ENCODE measurements at places on chromosomes 11 and 22.

DNA sequence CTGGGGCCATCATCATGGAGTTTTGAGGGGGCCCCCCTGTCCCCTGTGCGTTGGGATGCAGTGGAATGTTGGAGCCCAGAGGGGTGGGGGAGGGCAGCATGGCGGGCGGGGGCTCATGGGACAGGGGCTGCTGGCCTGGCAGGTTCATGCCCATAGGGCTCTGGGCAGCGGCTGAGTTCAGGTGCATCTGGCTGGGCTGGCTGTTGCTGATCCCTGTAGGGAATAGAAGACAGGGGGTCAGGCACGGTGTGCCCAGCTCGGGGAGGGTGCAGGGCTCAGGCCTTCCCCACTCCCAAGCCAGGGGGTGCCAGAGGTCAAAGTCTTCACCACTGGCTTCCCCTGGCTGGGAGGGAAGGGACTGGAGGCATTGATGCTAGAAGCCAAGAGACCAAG is 15.6 kb downstream of the CXCR5 start:
- no peak for DNase-seq

GRCh38 chr22:23305922-23306374 is 125.6 kb downstream of the BCR start:
- DNase-seq, result peak; percentile 5

DNA sequence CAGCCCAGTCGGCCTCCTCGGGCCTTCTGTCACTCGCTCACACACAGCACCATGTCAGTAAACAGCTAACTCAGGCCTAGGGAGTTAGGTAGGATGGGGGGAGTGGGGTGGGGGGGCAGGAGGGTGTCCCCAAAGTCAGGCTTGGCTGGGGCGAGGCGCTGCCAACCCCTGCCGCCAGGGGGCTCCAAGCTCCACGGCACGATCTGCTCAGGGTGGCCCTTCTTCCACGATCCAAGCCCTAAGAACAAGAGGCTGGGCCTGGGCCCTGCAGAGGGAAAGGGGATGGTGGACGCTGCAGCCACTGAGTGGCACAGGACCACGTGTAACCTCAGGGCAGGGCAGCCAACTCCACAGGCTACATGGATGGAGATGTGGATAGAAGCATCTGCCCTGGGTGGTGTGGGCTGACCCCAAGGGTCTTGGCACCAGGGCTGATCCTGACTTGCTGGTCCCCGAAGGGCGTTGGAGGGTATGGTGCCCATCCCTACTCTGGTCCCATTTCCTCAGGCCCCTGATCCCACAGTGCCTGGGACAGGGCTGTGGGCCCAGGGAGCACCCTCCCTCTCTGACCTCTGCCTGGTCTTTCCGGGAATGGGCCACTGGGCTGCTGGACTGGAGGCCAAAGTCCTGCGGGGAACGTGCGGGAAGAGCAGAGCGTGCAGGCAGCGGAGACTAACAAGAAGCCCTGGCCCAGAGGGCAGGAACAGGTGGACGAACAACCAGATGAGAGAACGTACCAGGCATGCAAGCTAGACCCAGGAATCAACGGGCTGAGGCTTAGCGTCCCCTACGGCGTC is 29.1 kb upstream of the TXNRD2 start:
- peak; percentile 45 for DNase-seq

GRCh38 chr11:70680781-70681281 is 282.5 kb downstream of the CTTN start:
- no peak for DNase-seq

GRCh38 chr11:96567667-96568066 is 177.9 kb downstream of the JRKL start:
- DNase-seq, result no peak

GRCh38 chr11:47609675-47610074 is 15.5 kb upstream of the C1QTNF4 start:
- no peak for DNase-seq

GRCh38 chr11:112922606-112923005 is 38.6 kb upstream of the NCAM1 start:
- no peak for DNase-seq

DNA sequence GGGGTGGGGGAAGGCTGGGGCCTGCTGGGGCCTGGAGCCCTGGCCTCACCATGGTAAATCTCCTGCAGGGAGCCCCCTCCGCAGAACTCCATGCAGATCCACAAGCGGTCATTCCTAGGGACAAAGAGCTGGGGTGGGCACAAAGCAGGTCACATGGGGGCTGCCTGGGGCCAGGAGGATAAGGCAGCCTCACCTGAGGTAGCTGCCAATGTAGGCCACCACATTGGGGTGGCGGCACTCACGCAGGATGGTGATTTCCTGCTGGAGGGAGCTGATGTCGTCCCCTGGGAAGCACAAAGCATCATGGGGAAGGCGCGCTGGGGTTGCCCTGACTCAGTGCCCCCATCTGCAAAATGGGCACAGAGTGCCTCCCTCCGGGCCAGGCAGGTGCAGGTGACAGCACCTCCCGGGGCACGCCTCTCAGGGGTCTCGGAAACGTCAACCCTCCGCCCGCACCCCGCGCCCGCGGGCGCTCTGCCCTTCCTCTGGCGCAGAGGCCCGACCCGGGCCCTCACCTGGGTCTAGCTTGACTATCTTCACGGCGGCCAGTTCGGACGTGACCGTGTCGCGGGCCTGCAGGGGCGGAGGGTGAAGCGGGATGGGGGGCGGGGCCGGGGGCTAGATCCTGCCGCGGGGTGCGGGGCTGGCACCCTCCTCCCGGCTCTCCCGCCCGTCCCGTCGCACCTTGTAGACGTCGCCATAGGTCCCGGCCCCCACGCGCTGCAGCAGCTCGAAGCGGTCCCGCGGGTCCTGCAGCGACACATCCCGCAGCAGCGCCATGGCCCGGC is 450 bp downstream of the MAP4K2 start:
- no peak for DNase-seq

DNA sequence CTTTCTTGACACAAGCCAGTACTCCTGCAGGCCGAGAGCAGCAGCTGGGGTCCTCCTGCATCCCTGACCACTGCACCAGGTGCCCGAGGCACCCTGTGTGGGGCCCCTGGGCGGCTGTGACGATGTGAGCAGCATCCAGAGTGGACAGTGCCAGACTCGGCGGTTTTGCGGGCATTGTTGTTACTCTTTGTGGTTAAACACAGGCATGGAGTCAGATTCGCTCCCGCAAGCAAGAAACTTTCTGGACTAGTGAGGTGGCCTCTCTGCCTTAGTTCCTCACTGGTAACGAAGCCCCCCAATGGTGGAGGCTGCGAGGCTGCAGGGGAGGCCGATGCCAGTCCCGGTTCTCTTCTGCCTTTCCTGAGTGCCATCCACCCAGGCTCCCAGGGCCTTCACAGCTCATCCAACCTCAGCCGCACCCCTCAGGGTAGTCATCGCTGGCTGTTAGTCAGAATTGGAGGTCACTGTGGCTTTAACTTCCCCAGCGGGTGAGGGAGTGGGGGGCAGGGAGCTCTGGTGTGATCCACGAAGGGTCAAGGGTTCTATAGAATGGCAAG is 3.7 kb upstream of the CLDN5 start:
- no peak for DNase-seq

GRCh38 chr11:2089536-2090165 is 49.5 kb downstream of the IGF2 start:
- DNase-seq, result peak; percentile 42

DNA sequence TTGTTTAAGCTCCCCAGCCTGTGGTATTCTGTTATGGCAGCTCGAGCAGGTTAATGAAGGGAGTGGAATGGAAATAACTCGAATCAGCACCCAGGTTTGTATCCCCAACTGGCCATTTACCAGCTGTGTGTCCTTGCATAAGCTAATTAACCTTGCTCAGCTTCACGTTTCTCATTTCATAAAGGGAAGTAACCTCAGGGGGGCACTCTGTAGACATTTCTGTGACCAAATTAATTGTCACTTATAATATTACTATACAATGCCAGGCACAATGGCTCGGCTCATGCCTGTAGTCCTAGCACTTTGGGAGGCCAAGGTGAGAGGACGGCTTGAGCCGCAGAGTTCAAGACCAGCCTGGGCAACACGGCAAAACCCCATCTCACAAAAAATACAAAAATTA is 13.8 kb downstream of the ADA2 start:
- no peak for DNase-seq

GRCh38 chr11:62146476-62147200 is 22.8 kb downstream of the INCENP start:
- DNase-seq, result no peak

DNA sequence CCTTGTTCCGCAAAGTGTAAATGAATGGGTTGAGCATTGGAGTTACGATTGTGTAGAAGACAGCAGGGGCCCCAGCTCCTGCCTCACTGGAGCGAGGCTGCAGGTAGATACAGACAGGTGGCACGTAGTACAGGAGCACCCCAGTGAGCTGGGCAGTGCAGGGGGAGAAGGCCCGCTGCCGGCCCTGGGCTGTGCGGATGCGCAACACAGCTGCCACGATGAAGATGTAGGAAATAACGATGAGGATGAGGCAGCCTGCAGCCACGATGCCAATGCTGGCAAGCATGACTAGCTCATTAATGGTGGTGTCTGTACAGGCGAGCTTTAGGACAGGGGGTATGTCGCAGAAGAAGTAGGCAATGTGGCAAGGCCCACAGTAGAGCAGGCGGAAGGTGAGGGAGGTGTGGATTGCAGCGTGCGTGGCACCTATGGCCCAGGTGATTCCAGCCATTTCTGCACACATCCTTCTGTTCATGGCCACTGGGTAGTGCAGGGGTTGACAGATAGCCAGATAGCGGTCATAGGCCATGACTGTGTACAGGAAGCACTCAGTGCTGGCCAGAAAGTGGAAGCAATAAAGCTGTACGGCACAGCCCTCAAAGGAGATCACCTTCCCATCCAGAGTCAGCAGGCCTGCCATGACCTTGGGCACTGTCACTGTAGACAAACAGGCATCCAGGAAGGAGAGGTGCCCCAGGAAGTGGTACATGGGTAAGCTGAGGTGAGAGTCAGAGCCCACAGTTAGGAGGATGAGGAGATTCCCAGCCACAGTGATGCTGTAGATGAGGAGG is 616 bp downstream of the OR10S1 start:
- DNase-seq, result no peak

- no peak for DNase-seq
Observed at GRCh38 chr11:12060385-12060985, 49.9 kb upstream of the MICAL2 start.

GRCh38 chr11:64081745-64082442 is 46.2 kb downstream of the FLRT1 start:
- no peak for DNase-seq

DNA sequence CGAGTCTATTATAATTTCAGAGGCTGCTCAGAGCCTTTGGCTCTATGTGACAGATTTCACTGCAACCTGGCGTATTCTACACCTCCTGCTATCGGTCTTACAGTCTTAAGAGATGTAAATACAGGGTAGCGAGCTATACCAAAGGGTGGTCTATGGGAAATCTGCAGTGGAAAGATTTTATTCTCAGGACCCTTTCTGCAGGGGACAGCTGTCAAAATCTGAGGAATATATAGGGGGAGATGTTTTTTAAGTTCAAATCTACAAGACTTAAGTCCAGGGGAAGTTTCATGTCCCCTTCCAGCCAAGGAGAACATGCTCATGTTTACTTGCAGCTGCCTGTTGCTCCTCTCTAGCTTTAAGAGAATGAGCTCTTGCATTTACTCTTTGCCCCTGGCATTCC is 62.7 kb downstream of the MICAL2 start:
- no peak for DNase-seq

DNA sequence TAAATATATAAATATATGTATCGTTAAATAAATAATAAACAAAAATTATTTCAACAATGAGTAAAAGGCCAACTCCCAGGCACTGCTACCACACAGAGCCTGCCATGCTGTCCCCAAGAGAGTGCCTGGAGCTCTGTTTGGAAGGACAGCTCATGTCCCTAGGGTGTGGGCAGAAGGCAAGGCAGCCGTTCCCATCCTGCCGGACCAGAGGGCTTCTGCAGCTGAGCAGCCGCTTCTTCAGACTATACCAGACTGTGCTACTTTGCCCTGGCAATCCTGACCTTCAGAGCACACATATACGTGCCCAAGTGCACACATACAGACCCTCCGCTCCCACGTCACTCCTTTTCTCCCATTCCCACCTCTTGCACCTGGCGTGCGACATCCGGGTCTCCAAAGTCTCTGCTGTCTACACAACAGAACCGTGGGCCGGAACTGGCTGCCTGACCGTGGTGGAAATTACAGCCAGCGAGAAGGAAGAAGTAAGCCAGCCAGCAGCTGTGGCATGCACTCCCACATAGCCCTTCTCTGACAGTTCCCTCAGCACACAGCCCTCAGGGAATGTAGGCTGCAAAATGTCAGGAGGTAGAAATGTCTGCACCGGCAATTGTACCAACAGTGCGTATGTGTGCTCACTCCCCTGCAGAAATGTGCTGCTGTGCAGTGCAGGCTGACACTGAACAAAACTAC is 24.0 kb downstream of the PAX6 start:
- DNase-seq, result no peak

DNA sequence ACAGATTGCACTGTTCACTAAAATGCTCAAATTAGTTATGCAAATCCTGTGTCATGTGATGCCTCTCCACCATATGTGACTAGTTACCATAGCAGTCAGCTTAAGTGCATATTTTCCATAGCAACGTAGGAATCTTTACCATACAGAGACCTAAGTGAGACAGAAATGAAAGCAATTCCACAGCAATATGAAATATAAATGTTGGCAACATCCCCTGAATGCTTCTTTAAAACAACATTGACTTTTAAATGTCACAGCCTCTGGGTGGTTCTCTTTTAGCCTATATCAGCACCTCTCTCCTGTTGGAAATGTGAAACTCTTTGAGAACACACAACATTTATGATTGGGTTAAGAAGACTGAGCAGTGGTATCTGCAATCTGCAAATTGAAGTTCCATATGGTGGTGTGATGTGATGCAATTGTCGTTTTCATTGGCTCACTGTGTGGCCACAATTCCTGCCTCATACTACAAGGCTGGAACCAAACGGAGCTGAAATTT is 814.6 kb downstream of the DLG2 start:
- peak; percentile 78 for DNase-seq

DNA sequence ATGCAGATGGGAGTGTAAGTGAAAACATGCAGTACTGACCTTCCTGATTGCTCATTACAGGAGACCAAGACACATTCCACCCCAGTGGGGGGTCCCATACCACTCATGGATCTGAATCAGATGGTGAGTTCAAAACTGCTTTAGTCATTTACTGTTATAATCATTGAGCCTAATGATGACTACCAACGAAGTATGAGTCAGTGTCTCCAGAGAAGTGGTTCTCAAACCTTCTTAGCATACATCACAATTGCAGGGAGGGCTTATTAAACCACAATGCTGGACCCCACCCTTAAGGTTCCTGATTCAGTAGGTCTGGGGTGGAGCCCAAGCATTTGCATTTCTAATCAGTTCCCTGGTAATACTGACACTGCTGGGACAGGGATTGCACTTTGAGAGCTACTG is 75.8 kb downstream of the CD44 start:
- DNase-seq, result peak; percentile 100

DNA sequence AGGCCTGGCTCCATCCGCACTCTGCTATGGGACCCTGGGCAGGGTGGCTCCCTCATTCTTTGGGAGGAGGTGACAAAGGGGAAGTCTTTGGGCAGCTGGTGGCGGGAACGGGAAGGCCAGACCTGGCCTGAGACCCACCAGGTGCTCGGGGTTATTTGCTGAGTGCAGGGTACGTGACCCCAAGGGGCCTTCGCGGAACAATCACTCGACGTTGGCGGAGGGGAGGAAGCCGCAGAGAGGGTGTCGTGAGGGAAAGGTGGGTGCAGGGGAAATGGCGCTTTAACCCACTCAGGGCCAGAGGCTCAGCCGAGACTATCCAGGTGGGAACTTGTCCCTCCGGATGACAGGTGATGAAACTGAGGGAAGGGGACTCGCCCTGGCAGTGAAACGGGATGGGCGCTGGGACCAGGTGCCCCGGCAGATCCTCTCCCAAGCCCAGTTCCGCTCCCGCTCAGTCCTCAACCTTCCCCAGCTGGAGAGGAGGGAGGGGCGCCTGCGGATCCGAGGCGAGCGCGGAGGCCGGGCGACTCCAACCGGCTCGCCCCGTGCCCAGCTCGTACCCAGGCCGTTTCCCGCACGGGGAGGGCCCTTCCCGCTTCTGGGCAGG is 911 bp downstream of the A4GALT start:
- no peak for DNase-seq
